Sigmoid colon (tissue), 7 donors: ENCODE measurements at places on chromosomes 16 and 17. TPM values are rescaled to one million over a fixed set of nuclear protein-coding genes. Genes with fewer than 3 reads are reported as not detected.

DNA sequence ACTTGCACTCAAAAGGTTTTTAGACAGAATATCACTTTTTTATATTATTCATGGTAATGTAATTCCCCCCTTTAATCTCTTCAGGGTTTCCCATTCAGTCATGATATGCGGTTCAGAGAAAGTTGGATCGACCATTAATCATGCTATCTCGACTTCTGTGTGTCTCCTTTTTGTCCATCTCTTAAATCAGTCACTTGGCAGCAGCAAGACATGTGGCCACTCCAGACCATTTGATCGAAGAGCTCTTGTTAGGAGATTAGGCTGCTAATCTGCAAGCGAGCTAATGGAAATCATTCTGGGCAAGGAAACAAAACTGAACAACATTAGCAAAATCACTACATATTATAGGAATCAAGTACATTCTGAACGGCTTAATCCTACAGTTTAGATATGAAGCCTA lies 449.9 kb downstream of the WWOX start:
- no peak for DNase-seq

- no peak for DNase-seq
These were observed 32.7 kb downstream of the ITGB3 start for GRCh38 chr17:47286198-47286914.

GRCh38 chr17:18225642-18226283 lies 328 bp downstream of the LLGL1 start:
- DNase-seq, result no peak

DNA sequence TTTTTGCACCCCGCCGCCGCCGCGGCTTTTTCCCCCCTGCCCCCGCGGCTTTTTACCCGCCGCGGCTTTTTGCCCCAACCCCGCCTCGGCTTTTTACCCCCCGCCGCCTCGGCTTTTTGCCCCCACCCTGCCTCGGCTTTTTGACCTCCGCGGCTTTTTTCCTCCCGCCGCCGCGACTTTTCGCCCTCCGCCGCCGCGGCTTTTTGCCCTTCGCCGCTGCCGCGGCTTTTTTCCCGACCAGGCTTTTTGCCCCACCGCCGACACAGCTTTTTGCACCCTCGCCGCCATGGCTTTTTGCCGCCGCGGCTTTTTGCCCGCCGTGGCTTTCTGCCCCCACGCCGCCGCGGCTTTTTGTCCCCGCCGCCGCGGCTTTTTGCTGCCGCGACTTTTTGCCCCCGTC lies 137.0 kb upstream of the TP53TG3D start:
- no peak for DNase-seq

DNA sequence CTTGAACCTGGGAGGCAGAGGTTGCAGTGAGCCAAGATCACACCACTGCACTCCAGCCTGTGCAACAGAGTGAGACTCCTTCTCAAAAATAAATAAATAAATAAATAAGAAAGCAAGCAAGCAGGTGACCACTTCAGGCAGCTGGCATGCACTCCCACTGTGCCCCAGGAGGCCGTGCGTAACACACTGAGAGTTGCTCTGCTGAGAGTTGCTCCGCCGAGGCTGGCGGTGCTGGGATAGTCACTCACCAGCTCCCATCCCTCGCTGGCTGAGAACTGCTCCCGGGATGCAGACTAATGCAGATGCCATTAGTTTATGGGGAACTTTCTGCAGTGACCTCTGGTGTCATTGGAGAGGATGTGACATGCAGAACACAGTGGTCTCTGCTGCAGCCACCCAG lies 105.7 kb upstream of the PLCG2 start:
- no peak for DNase-seq

GRCh38 chr17:39928858-39929645 lies 1.5 kb downstream of the LRRC3C start:
- DNase-seq, result no peak

DNA sequence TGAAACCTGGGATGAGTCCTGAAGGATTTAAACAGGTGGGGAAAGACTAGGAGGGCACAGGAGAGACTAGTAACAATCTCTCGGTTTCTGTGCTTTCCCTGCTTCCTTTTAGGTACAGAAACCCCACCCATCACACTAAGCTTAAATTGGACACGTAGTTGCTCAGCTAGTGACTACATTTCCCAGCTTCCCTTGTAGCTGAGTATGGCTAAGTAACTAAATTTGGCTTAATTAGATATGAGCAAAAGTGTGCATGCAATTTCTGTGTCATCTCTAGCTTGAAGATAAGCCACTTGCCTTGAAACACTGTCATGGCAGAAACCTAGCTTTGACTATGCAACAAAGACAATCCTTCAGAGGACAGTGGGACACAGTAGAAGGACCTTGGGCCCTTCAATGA lies 36.5 kb downstream of the CACNG1 start:
- DNase-seq, result no peak

DNA sequence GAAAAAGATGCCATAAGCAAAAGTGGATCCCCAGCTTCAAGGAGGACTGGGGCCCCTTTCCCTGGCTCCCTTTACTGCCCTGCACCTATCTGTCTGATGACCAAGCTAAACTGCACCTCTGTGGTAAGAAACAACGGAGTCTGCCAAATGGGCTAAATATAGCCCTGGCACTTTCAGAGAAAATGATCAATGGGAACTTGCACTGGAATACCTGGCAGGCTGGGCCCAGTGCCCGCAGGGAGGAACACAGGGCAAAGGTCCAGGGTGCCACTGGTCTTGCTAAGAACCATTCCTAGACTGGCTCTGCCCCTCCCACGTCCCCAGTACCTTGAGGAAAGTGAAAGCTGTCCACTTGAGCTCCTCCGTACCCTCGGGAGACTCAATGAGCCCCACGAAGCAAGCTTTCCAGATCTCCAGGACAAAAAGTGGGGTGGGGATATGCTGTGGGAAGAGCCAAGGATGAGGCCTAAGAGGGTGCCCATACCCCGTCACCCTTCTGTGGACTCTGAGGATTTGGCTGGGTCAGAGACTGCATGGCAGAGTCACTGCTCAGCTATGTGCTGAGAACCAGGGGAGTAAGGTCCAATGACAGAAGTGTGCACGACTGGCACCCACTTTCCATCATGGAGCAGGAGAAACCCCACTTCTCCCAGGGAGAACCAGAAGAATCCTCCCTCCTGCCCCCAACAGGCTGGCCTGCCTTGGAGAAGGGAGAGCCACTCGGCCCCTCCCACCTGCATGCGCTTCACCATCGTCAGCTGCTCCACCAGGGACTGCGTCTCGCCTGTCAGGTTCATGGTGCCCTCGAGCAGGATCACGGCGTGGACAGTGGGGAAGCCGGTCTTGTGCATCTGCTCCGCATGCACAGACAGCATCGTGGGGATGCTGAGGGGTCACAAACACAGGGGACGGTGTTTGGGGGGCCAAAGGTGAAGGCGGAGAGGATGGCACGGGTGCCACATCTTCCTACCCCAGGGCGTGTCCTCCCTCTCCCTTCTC lies 17.4 kb downstream of the CSF3 start:
- DNase-seq, result peak; percentile 83

- no peak for DNase-seq
These were observed 11.2 kb upstream of the KCNJ2 start for GRCh38 chr17:70158180-70158579.

Gene ZDHHC1
- total RNA-seq, result 12.7 TPM
